ENCODE measurements at places on chromosomes 12 and 14. TPM values are rescaled to one million over a fixed set of nuclear protein-coding genes. Genes with fewer than 3 reads are reported as not detected.

SLC25A3 gene
- total RNA-seq = 310 TPM

OR4E2 gene
- total RNA-seq = not detected

PTCSC3 gene
- not detected for total RNA-seq

NANOG gene
- total RNA-seq = 0.32 TPM

NINJ2 gene
- total RNA-seq = 3.8 TPM

MYRFL gene
- 0.36 TPM for total RNA-seq

GPR84 gene
- 1.9 TPM for total RNA-seq

RILPL2 gene
- 13.7 TPM for total RNA-seq

SMCO3 gene
- 0.26 TPM for total RNA-seq

DNA sequence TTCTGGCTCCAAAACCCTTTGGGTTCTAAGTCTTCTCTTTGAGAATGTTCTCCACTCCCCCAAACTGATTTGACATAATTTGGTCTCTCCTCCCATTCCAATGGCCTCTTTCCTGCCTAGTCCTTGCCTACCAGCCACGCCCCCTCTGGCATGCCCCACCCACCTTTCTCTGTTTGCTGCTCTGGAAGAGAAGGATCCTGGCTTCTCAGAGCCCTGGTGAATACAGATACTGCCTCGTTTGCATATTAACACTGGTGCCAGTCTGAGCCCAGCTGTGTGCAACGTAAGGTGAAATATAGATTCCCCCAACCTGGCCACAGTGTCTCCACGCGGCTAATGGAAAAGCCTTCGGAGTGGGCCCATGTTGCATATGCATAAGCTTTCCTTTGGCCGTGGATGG is 79.7 kb downstream of the PAPOLA start:
- H3K27me3 ChIP-seq = no peaks in the 10 kb centered on the region
- no peak overlapping the region for H3K27ac ChIP-seq
- DNase-seq = no peak
- H3K4me3 ChIP-seq = no peak overlapping the region
- no peaks in the 10 kb centered on the region for H3K4me1 ChIP-seq
- no peaks in the 10 kb centered on the region for H3K36me3 ChIP-seq

GRCh38 chr12:107547389-107547788 is 138.2 kb upstream of the PWP1 start:
- H3K27ac ChIP-seq = no peak overlapping the region
- H3K27me3 ChIP-seq = no peaks in the 10 kb centered on the region
- no peak for DNase-seq
- H3K4me1 ChIP-seq = no peaks in the 10 kb centered on the region
- no peak overlapping the region for H3K4me3 ChIP-seq

- H3K36me3 ChIP-seq = no peaks in the 10 kb centered on the region
- no peak overlapping the region for H3K27ac ChIP-seq
- H3K4me1 ChIP-seq = no peaks in the 10 kb centered on the region
- no peaks in the 10 kb centered on the region for H3K27me3 ChIP-seq
- no peak overlapping the region for H3K4me3 ChIP-seq
- DNase-seq = no peak
Observed at GRCh38 chr14:94374749-94375260, 13.6 kb downstream of the SERPINA1 start.

DNA sequence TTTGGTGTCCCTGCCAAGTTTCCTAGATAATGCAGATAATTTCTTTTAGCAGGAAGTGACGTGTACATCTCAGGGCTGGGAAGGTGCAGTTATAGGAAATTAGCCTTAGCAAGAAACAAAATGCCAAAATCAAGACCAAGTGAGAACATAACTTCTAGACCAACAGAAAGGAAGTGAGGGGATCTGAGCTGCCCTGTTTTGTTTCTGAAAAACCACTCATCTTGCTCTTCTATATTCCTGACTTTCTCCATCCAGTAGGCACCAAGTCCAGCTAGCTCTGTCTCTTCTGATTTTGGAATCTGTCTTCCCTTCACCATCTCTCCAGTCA is 23.9 kb upstream of the DUSP6 start:
- H3K4me3 ChIP-seq = no peak overlapping the region
- DNase-seq = no peak
- peaks cover 6% of the 10 kb centered on the region for H3K4me1 ChIP-seq
- H3K27ac ChIP-seq = no peak overlapping the region

GRCh38 chr14:20417250-20418186 is 4.2 kb upstream of the TEP1 start:
- H3K4me1 ChIP-seq = no peaks in the 10 kb centered on the region
- no peak for DNase-seq
- no peak overlapping the region for H3K4me3 ChIP-seq
- H3K27ac ChIP-seq = no peak overlapping the region

DNA sequence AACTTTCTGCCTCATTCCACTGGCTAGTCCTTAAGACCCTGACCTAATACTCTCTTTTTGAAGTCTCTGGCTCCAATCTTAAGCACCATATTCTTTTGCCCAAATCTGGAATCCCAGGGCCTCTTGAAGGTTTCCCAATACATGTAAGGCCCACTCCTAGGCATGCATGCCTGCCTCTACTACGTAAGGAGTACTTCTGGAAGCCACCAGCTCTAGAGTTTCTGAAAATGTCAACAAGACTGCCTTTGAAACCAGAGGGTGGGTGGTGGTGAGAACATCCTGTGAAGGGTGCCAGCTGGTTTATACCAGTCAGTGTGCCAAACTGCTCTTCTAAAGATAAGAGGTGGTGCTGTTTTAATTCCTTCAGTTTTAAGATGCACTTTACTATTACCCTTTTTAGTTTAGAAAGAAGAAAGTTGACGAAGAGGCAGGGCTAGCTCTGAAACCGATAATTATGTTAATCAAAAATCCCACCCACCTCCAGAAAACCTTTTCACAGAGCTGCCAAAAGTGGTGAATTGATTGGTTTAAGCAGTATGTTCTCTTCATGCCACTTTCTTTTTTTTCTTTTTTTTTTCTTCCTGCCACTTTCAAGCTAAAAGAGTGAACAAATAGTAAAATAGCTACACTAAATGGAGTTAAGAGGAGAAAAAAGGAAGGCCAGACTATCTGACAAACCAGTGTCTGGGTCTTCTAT is 8.7 kb upstream of the WDR89 start:
- no peaks in the 10 kb centered on the region for H3K4me1 ChIP-seq
- H3K27ac ChIP-seq = no peak overlapping the region
- no peak overlapping the region for H3K4me3 ChIP-seq
- no peaks in the 10 kb centered on the region for H3K36me3 ChIP-seq

GRCh38 chr12:63052696-63053095 is 98.3 kb downstream of the AVPR1A start:
- H3K27me3 ChIP-seq = no peaks in the 10 kb centered on the region
- H3K4me3 ChIP-seq = no peak overlapping the region
- H3K36me3 ChIP-seq = no peaks in the 10 kb centered on the region
- no peak overlapping the region for H3K27ac ChIP-seq
- DNase-seq = no peak

- no peaks in the 10 kb centered on the region for H3K4me1 ChIP-seq
- no peak overlapping the region for H3K4me3 ChIP-seq
- H3K27ac ChIP-seq = no peak overlapping the region
- no peaks in the 10 kb centered on the region for H3K36me3 ChIP-seq
Observed at GRCh38 chr14:103301512-103302354, 32.3 kb upstream of the EIF5 start.

- H3K27me3 ChIP-seq = no peaks in the 10 kb centered on the region
- no peak overlapping the region for H3K27ac ChIP-seq
- no peaks in the 10 kb centered on the region for H3K4me1 ChIP-seq
- H3K4me3 ChIP-seq = no peak overlapping the region
- H3K36me3 ChIP-seq = no peaks in the 10 kb centered on the region
Observed at GRCh38 chr12:88371416-88372183, 208.7 kb downstream of the KITLG start.

GRCh38 chr12:91225316-91225715 is 42.7 kb upstream of the DCN start:
- DNase-seq = no peak
- no peak overlapping the region for H3K4me3 ChIP-seq
- no peak overlapping the region for H3K27ac ChIP-seq
- H3K27me3 ChIP-seq = no peaks in the 10 kb centered on the region
- H3K36me3 ChIP-seq = no peaks in the 10 kb centered on the region

- H3K27ac ChIP-seq = no peak overlapping the region
- no peaks in the 10 kb centered on the region for H3K27me3 ChIP-seq
- DNase-seq = no peak
- no peaks in the 10 kb centered on the region for H3K36me3 ChIP-seq
- H3K4me1 ChIP-seq = no peaks in the 10 kb centered on the region
- no peak overlapping the region for H3K4me3 ChIP-seq
Observed at GRCh38 chr12:102437511-102437910, 42.9 kb downstream of the IGF1 start.
